ENCODE measurements at places on chromosomes 16 and 17. TPM values are rescaled to one million over a fixed set of nuclear protein-coding genes. Genes with fewer than 3 reads are reported as not detected.

GRCh38 chr17:8867361-8867981, at the start of gene PIK3R6:
TSS of gene PIK3R6 (minus strand) at chr17:8867674. CDS start at chr17:8849794, 17,880 bp downstream.
- no peak for DNase-seq

DNA sequence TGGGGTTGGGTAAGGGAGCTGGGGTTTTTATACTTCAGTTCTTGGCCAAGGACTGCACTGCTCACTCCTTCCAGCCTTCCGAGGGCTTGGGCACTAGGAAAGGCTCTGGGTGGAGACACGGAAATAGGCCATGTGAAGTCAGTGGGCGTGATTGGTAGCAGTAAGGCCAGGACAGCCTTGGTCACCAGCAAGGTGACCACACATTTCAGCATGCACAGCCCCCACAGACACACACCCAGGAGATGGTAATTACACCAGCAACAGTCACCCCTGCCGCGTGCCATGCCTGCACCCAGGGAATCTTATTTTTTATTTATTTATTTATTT, 252.5 kb downstream of the SEC14L1 start:
- DNase-seq = no peak

GRCh38 chr16:81716478-81717225, 62.4 kb upstream of the PLCG2 start:
- no peak for DNase-seq

DNA sequence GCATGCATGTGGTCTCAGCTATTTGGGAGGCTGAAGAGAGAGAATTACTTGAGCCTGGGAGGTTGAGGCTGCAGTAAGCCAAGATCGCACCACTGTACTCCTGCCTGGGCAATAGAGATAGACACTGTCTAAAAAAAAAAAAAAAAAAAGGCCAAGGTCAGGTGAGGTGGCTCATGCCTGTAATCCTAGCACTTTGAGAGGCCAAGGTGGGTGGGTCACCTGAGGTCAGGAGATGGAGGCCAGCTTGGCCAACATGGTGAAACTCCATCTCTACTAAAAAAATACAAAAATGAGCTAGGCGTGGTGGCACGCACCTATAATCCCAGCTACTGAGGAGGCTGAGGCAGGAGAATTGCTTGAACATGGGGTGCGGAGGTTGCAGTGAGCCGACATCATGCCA, 28.2 kb upstream of the CORO1A start:
- DNase-seq = no peak

DNA sequence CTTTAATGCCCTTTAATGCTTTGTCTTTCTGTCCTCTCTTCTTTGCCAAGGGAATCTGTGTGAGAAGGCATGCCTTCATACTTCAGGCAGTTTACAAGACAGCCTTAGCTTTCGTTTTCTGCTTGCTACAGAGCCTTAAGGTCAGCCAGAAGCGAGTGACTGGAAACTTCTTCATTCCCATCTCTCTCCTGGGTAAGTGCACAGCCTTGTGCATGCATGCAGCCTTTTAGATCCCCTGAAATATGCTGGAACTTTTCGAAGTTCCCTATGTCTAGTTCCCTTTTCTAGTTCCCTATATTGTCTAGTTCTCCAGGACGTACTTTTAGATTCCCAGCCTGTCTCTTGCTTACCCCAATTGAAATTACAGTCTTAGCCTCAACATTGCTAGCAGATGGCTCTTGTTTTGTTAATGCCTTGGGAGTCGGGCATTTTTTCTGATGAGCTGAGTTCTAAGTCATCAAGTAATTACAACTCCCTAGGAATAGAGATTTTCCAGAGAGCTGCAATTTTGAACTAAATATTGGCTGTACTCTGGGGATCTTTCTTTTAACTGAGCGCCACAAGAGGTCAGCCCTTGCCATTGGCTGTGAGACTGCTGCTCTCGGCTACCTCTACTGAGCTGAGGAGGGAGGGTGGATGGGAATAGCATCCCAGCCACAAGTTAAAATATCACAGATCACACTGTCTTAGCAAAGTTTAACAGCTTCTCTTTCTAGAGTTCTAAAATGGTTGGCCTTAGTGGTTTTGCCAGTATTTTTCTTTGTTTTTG, 22.7 kb upstream of the PPM1D start:
- DNase-seq = no peak

- no peak for DNase-seq
These were observed 71.4 kb upstream of the ARL4D start for GRCh38 chr17:43327421-43327820.

DNA sequence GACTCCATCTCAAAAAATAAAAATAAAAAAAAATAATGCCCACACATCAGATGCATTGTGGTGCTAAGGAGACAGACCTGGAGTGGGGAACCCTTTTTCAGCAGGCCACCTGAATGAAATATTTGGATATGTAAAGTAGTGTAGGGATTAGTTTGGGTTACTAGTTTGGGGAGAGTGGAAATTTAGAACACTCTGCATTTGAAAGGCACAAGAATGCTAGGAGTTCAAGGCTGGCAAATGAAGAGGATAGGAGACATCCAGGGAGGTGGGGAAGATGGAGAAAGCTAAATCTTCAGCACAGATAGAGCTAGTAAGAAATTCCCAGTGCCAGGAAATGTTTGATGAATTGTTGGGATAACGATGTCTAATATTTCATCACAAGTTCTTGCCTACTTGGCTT, 298.3 kb upstream of the ERCC4 start:
- no peak for DNase-seq

- no peak for DNase-seq
These were observed 86.7 kb upstream of the ATP2A3 start for GRCh38 chr17:4050971-4051370.

- DNase-seq = no peak
These were observed 39.7 kb downstream of the TBCD start for GRCh38 chr17:82791532-82791931.

GRCh38 chr17:60087882-60088669, 9.4 kb upstream of the HEATR6 start:
- DNase-seq = no peak

Gene CCL8
- not detected for total RNA-seq

Gene SOCS1
- 1.7 TPM for total RNA-seq

Gene UMOD
- total RNA-seq = not detected

Gene TBC1D3E
- not detected for total RNA-seq

Gene DHODH
- total RNA-seq = 16.8 TPM

Gene CALB2
- not detected for total RNA-seq

Data from neural crest cell (in vitro differentiated cells).